ENCODE measurements at places on chromosomes 11 and 22.

- no peak for DNase-seq
Observed at GRCh38 chr11:14451825-14452224, 47.8 kb downstream of the COPB1 start.

DNA sequence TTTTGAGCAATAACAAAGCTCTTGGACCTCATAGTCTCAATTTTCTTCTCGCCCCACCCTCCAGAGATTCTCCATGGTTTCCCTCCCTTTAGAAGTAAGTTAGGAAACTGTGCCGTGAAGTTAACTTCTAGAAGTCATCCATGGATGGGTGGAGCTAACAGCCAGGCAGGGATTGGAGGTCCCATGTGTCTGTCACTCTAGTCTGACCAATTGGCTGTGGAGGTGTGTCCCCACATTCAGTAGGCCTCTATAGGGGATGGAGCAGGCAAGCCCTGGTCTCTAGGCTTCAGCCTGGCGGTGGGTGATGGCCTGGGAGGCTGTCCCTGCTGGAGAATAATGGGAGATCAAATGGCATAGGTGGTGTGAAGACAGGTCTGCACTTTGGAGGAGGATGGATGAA lies 50.7 kb downstream of the TP53I11 start:
- no peak for DNase-seq

GRCh38 chr22:32088084-32088483 lies 45.0 kb downstream of the SLC5A1 start:
- DNase-seq, result no peak

DNA sequence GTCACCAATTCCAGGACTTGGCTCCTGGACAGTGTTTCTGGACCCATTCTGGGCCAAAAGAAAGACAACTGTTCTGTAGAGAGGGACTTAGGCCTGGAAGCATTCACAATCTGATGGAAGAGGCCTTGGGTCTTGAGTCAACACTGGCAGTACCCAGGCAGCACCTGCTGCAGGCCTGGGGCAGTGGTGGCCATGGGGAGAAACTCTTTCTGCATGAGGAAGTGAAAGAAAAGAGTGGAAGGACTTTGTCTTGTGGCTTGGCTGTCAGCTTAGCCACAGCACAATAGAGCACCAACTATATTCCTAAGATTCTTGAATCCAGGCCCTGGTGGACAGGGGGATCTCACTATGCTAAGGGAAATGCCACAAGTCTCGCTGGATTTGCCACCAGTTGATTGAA lies 70.6 kb downstream of the CTSC start:
- no peak for DNase-seq

- DNase-seq, result no peak
Observed at GRCh38 chr11:33861386-33861785, 30.5 kb downstream of the LMO2 start.

DNA sequence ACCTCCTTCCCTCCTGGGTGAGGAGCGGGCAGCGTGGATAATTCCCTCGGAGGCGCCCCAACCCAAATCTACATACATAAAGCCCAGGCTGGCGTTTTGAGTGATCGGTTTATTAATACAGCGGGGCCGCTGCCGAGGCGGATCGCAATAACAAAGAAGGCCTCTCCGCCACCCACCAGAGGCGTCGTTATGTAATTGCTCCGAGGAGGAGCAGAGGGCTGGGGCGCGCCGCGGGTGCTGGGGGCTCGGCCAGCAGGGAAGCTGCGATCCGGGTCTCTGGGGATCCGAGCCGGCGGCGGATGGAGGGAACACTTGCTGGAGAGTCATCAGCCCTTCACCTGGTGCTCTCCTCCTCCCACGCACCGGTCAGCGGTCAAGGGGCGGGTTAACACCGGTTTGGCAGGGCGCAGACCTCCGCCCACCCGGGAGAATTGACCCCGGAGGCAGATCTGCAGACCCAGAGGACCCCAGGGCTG lies 6.4 kb upstream of the TP53I11 start:
- no peak for DNase-seq

GRCh38 chr11:73577496-73577917 lies 20.4 kb downstream of the FAM168A start:
- DNase-seq, result no peak

DNA sequence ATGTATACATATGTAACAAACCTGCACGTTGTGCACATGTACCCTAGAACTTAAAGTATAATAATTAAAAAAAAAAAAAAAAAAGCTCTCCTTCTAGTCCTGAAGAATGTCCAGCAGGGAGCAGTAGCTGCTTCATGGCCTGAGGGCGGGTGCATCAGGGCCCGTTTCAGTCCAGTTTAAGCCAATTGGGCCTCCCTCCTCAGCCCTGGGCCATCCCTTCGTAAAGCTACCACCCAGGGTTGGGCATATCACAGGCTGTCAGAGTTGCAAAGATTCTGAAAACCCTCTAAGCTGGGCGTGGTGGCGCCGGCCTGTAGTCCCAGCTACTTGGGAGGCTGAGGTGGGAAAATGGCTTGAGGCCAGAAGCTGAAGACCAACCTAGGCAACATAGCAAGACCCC lies 5.4 kb downstream of the TMPRSS13 start:
- DNase-seq, result no peak

GRCh38 chr22:36660510-36660840 lies 43.1 kb downstream of the CACNG2 start:
- DNase-seq, result no peak

DNA sequence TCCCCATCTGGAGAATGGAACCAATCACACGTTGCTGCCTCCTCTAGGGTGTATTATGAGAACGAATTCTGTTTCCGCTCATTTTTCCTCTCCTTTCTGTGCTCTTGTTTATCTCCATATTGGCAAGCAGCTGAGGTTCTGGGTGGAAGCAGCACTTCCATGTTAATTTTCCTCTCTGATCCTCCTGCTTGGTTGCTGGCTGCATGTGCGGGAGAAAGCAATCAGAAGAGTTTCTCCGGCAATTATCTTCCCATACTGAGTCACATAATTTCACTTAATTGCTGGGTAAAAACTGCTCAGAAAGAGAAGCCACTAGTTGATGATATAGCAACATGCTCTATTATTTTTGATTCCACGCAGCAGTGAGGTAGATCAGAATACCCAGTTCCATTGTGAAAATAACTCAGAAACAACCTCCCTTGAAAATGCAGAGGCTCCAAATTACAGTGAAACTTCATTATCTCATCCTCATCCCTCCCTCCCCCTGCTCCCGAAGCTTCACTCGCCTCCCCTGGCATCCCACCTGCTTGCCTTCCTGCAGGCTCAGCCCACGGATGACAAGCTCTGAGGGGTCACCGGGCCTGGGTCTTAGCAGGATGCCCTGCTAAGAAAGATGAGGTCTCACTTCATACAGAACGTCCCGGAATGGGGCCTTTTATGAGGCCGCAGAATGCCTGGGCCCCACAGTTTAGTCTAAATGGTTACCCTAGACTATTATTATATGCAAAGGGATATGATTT lies 20.4 kb downstream of the FXYD6 start:
- no peak for DNase-seq

DNA sequence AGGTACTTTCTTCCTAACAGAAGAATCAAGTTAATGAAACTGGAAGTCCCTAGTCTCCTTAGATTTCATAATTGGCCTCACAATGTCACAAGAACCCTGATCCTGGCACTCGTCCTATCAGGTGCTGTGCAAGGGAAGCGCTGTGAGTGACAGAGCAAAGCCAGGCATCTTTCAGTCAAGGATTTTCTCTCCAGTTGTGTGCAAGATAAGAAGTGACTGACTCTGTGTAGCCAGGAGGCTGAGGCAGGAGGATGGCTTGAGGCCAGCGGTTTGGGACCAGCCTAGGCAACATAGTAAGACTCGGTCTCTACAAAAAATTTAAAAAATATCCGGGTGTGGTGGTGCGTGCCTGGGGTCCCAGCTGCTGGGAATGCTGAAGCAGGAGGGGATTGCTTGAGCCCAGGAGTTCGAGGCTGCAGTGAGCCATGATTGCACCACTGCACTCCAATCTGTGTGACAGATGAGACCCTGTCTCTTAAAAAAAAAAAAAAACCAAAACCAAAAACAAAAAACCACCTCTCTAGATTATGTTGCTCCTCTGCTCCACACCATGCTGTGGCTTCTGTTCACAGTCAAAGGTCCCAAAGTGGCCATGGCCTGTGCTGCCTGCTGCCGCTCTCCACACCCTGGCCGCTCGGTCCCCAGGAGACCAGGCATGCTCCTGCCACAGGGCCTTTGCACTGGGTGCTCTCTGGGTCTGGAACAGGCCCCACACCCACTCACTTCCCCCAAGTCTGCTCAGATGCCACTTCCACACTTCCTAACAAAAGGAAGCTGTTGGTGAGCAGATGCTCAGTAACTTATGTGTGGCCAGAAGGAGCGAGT lies 54.2 kb upstream of the CLDN5 start:
- DNase-seq, result no peak

GRCh38 chr22:26086359-26086758 lies 82.9 kb upstream of the SEZ6L start:
- no peak for DNase-seq

DNA sequence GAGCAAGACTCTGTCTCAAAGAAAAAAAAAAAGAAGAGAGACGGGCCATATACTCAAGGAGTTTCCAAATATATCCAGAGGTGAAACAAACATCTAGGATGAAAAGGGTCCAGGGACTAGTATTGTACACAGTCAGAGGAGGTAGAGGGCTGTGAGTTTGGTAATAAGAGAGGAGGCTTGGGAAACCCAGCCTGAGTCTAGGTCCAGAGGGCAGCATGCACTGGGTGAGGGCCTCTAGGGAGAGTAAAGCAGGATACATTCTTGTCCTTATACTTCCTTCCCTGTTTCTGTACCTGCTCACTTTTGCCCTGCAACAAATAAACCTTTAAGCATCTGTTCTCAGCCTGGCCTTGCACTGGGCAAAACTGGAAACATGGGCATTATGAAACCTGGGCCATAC lies 31.5 kb downstream of the STIM1 start:
- DNase-seq, result no peak
